ENCODE measurements at places on chromosomes 7 and 10.
A peak's percentile ranks its signal among the peaks of the same experiment; 100 is the strongest.

- no peak for DNase-seq
Measured at GRCh38 chr7:29956487-29956836, 33.1 kb downstream of the SCRN1 start.

DNA sequence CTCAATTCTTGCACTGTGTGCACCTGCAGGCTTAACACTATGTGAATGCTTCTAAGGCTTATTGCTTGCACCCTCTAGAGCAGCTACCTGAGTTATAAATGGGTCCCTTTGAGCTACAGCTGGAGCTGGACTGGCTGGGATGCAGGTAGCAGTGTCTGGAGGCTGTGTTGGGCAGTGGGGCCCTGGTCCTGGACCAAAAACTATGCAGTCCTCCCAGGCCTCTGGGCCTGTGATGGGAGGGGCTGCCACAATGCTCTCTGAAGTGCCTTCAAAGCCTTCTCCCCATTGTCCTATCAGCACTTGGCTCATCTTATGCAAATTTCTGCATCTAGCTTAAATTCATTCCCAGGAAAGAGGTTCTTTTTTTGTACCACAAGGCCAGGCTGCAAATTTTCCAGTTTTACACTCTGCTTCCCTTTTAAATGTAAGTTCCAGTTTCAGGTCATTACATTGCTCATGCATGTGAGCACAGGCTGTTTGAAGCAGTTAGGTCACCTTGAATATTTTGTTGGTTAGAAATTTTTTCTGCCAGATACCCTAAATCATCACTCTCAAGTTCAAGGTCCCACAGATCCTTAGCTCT lies 26.0 kb downstream of the KBTBD2 start:
- DNase-seq: no peak

DNA sequence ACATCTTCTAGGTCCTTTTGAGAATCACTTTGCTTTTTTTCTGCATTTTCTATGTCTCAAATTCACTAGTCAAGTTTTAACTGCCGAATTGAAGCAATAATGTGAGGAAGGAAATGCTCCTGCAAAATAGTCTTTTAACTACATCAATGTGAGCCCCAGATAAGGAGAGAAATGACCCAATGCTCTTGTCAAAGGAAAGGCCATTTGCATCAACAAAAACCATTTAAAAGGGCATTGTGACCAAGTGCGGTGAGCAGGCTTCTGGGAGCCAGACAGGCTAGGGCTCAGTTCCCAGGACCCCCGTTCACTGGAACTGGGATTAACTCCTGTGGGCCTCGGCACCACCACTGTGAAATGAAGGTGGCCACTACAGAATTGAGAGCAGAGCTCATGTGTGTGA lies 127.9 kb upstream of the EEPD1 start:
- no peak for DNase-seq

GRCh38 chr10:52019656-52020055 lies 294.4 kb upstream of the DKK1 start:
- no peak for DNase-seq

- DNase-seq: no peak
Measured at GRCh38 chr10:113455947-113456346, 96.9 kb upstream of the HABP2 start.

- DNase-seq: no peak
Measured at GRCh38 chr10:133523631-133524203, 3.4 kb upstream of the CYP2E1 start.

DNA sequence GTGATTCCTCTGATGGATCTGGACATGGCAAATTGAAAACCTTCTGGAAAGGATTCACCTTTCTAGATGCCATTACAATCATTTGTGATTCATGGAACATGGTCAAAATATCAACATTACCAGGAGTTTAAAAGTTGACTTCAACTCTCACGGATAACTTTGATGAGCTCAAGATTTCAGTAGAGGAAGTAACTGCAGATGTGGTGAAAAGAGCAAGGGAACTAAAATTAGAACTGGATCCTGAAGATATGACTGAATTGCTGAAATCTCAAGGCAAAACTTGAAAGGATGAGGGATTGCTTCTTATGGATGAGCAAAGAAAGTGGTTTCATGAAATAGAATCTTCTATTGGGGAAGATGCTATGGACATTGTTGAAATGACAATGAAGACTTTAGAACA lies 293.6 kb downstream of the ARHGAP12 start:
- DNase-seq: peak; percentile 29

DNA sequence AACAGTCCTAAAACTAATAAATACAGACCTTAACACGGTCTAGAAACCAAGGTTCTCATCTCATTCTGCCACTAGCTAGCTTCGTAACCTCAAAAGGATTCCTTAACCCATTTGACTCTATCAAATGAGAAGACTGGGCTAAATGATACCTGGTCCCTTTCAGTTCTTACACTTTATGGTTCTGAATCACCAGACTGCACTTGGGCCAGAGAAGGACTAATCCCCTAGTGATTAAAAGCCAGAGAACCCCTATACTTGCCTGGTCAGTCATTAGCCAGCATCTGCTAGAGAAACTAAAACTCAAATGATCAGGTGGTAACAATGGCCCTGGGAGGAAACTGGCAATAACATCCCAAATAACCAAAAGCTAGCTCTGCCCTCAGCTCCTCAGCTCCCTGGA lies 16.8 kb downstream of the TMEM243 start:
- no peak for DNase-seq

DNA sequence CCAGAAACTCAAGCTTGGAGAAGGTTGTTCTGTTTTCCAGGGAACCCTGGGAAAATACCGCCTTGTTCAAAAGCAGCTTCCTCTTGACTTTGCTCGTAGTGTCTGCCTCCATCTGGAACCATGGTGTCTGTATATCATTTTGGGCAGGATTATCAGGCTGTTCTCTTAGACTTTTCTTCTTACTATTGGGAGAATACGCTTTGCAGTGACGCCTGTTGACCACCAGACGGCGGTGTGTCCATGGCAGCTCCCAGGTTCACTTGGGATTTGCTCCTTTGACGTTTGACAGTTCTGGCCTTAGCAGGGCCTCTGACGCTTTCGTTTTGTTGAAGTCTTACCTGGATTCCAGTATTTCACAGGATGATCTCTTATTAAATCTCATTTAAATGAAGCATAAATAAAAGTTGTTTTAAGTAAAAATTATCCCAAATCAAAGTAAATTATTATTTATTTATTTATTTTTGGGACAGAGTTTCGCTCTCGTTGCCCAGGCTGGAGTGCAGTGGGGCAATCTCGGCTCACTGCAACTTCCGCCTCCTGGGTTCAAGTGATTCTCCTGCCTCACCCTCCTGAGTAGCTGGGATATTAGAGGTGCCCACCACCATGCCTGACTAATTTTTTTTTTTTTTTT lies 41.8 kb upstream of the GJD4 start:
- DNase-seq: peak; percentile 62

- peak; percentile 80 for DNase-seq
Measured at GRCh38 chr10:22489467-22489866, 144.2 kb downstream of the SPAG6 start.

GRCh38 chr7:55107946-55108345 lies 89.1 kb downstream of the EGFR start:
- DNase-seq: no peak

DNA sequence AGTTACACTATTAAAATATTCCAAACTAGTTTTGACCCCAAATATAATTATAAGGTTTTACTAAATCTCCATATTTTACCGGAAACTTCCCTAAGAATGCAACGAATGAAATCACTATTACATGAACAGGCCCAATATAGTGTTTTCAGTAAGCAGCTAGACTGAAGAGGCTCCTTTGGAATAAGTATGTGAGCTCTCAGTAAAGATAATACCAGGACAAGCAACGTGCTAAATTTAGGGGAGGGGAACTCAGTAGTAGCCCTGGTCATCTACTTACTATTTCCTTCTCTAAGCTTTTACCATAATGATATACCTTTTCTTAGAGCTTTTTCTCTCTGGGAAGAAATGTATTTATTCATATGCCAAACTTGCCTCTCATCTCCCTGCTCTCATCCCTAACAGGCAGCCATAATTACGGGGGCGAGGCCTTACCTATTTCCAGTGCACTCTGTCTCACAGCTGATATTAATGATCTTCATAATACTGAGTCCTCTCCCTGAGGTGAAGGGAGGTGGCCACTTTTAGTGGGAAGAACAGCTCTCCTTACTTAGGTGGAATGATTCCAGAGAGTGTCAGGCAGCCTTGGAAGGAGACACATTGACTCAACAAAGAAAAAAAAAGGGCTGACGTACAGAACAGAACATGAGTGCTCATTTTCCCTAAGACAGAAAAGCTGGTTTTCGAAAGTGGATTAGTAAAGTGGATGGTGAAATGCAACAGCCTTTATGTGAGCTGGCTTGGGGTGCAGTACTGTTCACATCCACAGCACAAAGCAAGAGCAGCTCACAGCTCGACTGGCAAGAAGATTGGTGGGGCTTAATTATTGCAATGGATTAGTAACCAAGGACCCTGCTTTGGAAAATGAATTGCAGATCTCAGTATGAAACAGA lies 165.4 kb downstream of the GLI3 start:
- no peak for DNase-seq

- peak; percentile 38 for DNase-seq
Measured at GRCh38 chr7:77657427-77658224, 38.6 kb upstream of the RSBN1L start.

- no peak for DNase-seq
Measured at GRCh38 chr10:114332301-114333192, 71.8 kb downstream of the AFAP1L2 start.

DNA sequence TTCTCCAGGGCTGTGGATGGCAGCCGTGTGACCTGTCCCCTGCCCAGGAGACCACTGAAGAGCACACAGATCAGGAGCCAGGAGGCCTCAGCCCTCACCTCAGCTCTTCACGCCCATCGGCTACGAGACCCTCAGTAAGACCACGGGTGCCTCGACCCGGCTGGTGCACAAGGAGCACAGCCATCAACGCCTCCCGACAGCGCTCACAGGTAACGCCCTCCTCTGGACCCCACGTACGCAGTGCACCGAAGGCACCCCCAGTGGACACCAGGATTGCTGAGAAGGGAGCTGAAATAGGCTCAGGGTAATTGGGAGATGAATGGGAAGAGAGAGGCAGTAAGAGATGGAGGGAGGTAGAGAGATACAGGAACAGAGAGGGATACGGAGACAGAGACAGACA lies 291.3 kb downstream of the WDR37 start:
- DNase-seq: no peak

DNA sequence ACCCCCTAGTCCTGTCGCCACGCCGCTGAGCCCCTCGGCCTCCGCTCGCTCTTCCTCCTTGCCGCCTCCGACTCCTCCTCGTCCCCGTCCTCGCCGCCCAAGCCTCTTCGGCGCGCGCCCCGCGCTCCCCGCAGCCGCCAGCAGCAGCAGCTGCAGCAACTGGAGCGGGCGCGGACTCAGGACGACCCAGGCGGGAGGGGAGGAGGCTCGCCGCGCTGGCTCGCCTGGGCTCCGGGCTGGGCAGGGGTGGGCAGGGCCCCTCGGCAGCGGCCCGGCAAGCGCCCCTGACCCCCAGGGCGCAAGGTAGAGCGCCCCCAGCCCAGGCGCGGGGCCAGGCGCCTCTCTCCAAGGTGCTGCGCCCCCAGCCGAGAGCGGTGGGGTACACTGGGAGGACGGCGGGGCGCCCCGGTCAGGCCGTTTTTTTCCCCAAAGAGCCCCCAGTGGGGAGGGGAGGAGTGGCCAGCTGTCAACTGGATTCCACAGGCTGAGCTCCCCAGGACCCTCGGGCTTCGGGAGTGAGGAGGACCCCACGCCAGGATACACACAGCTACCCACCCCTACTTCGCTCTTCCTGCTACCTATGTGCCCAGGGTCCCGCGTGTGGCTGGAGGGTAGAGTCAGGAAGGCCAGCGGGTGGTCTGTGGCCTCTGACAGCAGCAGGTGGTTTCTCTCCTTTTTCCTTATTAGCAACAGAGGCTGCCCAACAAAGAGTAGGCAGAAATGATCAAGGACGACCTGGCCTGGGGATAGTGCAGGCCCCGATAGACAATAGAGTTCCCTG lies 903 bp upstream of the KCNMA1 start:
- DNase-seq: peak; percentile 27

DNA sequence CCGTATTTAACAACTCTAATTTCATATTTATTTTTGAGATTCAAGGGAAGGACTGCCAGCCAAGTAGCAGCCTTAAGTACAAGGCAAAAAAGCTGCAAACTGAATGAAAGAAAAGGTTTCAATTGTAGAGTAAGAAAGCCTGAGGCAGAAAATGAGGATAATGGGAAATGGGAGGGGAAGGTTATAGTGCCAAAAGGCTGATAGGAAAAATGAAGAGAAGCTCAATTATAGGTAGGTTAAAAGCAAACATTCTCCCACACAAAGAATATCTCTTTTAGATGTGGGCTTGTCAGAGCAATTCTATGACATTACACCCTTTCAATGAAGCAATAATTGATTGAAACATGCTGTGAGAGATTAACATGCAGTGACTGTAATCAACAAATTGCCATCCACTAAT lies 175.3 kb downstream of the RAPGEF5 start:
- no peak for DNase-seq

DNA sequence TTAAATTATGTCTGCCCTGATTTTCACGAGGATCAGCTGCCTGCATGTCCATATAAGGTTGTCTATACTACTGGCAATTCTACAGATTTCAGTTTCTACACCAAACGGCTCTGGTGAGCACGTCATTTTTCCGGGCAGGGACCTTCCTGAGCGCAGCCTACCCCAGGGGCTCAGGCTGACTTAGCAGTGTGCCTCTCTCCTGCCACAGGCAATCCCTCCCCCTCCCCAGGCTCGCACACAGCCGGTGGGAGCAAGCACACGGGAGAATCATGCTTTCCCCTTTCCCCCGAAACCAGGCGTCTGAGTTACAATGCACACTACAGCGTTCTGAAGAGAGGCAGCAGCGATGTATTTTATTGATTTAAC lies 1.7 kb downstream of the KLF6 start:
- DNase-seq: peak; percentile 62

- no peak for DNase-seq
Measured at GRCh38 chr7:131145026-131145425, 182.7 kb upstream of the MKLN1 start.

Data from inflammatory macrophage (primary cell).